Activated B cell treated with CpG ODN at 0.5 μM for 24 hours (primary cell): ENCODE measurements at places on chromosomes 12 and 14.

DNA sequence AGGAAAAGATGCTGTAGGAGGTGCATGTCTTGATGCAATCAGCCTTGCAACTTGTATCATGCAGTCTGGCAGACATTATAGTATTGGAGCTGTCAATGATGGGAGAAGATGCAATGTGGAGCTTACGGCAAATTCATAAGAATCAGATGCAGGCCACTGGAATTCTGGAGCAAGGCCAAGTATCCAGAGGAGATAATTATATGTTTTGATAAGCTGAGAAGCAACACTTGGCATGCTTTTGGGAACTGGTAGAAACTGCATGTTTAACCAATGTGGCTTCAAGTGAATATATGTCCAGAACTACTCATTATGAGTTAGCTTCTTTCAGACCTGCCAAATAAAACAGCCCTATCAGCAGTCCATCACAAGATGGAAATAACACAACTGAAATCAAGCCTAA is 249.1 kb upstream of the PPFIA2 start:
- no peak overlapping the region for H3K4me3 ChIP-seq
- H3K27ac ChIP-seq, result no peak overlapping the region
- no peaks in the 10 kb centered on the region for H3K4me1 ChIP-seq
- no peaks in the 10 kb centered on the region for H3K27me3 ChIP-seq

- no peak overlapping the region for H3K27ac ChIP-seq
- no peaks in the 10 kb centered on the region for H3K4me1 ChIP-seq
- H3K36me3 ChIP-seq, result no peaks in the 10 kb centered on the region
Measured at GRCh38 chr14:33709711-33710110, 241.2 kb downstream of the EGLN3 start.

- H3K36me3 ChIP-seq, result no peaks in the 10 kb centered on the region
- H3K27me3 ChIP-seq, result no peaks in the 10 kb centered on the region
- H3K4me3 ChIP-seq, result no peak overlapping the region
- peaks cover 48% of the 10 kb centered on the region for H3K4me1 ChIP-seq
- H3K27ac ChIP-seq, result peak overlapping the region; percentile 26
- DNase-seq, result no peak
Measured at GRCh38 chr12:101855976-101856375, 21.4 kb upstream of the DRAM1 start.

- H3K4me1 ChIP-seq, result peaks cover 50% of the 10 kb centered on the region
- H3K4me3 ChIP-seq, result peak overlapping the region; percentile 44
- peak; percentile 34 for DNase-seq
- peak overlapping the region; percentile 6 for H3K27ac ChIP-seq
- peaks cover 9% of the 10 kb centered on the region for H3K36me3 ChIP-seq
Measured at GRCh38 chr12:132506328-132507160, 16.6 kb downstream of the FBRSL1 start.

- H3K27ac ChIP-seq, result no peak overlapping the region
- H3K4me3 ChIP-seq, result no peak overlapping the region
- no peak for DNase-seq
- H3K27me3 ChIP-seq, result no peaks in the 10 kb centered on the region
- H3K4me1 ChIP-seq, result peaks cover 33% of the 10 kb centered on the region
Measured at GRCh38 chr14:72559202-72559601, 334.7 kb downstream of the DPF3 start.

- peaks cover 2% of the 10 kb centered on the region for H3K4me1 ChIP-seq
- H3K36me3 ChIP-seq, result peaks cover 33% of the 10 kb centered on the region
- no peaks in the 10 kb centered on the region for H3K27me3 ChIP-seq
- no peak overlapping the region for H3K4me3 ChIP-seq
- H3K27ac ChIP-seq, result no peak overlapping the region
Measured at GRCh38 chr12:31440586-31440985, 114.6 kb upstream of the SINHCAF start.

DNA sequence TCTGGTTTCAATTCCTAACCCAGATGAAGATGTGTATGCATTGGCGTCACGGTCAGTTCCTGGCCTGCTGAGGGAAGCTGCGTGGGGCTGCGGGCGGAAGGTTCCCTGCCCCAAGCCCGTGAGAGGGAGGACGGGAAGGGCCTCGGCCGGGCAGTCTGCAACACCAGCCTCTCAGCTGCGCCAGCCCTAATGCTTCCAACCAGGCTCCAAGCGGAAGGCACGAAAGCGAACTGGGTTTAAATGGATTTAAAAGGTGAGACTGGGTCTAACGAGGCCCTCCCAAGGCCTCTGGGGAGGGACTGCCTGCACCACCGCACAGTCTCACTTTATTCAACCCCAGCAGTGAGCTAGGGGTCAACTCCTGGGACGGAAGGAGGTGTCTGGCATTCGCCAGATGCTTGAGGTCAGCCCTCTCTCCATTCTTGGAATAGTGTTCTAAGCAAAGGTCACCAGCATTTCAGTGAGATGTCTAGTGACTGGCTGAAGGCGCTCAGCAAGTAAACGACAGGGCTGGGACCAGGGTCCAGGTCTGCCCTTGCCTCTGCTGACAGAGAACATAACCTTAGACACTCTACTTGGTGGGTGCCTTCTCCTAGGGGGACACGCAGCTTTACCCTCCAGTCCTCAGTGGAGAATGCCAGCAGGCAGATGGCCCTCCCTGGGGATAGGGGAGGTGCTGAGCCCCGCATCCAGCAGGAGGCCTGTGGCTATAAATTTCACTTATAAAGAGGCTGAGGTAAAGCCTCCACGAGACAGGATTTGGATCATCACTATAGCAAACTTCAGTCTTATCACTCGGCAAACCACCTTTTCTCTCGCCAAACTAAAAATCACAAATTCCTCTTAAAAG is 92.2 kb downstream of the PIWIL1 start:
- no peaks in the 10 kb centered on the region for H3K27me3 ChIP-seq
- no peaks in the 10 kb centered on the region for H3K4me1 ChIP-seq
- H3K4me3 ChIP-seq, result no peak overlapping the region
- no peaks in the 10 kb centered on the region for H3K36me3 ChIP-seq

- no peak overlapping the region for H3K27ac ChIP-seq
- H3K36me3 ChIP-seq, result no peaks in the 10 kb centered on the region
- peaks cover 3% of the 10 kb centered on the region for H3K27me3 ChIP-seq
- no peak overlapping the region for H3K4me3 ChIP-seq
- no peaks in the 10 kb centered on the region for H3K4me1 ChIP-seq
Measured at GRCh38 chr12:104877103-104877705, 80.9 kb downstream of the SLC41A2 start.

- peaks cover 4% of the 10 kb centered on the region for H3K27me3 ChIP-seq
- H3K36me3 ChIP-seq, result no peaks in the 10 kb centered on the region
- H3K4me1 ChIP-seq, result no peaks in the 10 kb centered on the region
- DNase-seq, result no peak
Measured at GRCh38 chr14:78588906-78589305, 418.7 kb downstream of the NRXN3 start.
